Omental fat pad (tissue), 4 donors: ENCODE measurements at places on chromosomes 6 and 20. TPM values are rescaled to one million over a fixed set of nuclear protein-coding genes. Genes with fewer than 3 reads are reported as not detected.

Gene KCNQ2
- not detected for total RNA-seq

DNA sequence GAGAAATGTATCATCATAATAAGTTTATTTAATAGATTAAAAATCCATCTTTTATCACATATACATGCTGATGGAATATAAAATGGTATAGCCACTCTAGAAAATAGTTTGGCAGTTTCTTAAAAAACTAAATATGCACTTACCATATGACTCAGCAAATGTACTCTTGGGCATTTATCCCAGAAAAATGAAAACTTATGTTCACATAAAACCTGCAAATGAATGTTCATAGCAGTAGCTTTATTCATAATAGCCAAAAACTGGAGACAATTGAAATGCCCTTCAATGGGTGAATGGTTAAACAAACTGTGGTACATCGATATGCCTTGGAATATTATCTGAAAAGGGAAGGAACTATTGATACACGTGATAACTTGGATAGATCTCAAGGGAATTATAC lies 6.4 kb upstream of the NCOA7 start:
- DNase-seq, result no peak

- no peak for DNase-seq
Observed at GRCh38 chr6:74750826-74751225, 455.0 kb downstream of the COL12A1 start.

DNA sequence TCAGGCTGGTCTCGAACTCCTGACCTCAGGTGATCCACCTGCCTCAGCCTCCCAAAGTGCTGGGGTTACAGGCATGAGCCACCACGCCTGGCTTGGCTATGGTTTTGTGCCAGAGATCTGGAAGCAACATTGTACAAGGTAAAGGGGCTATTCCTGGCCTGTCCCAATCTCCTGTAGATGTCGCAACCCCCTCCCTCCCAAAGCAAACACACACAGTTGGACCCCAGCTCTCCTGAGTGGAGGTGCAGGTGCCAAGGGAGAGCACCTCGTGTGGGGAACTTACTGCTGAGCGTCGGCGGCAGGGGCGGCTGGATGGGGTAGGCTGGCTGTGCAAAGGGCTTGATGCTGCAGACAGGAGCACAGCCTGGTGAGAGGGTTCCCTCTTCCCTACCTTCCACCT lies 8.8 kb downstream of the RPL10A start:
- no peak for DNase-seq

GRCh38 chr6:125230674-125231073 lies 71.1 kb downstream of the HDDC2 start:
- no peak for DNase-seq

DNA sequence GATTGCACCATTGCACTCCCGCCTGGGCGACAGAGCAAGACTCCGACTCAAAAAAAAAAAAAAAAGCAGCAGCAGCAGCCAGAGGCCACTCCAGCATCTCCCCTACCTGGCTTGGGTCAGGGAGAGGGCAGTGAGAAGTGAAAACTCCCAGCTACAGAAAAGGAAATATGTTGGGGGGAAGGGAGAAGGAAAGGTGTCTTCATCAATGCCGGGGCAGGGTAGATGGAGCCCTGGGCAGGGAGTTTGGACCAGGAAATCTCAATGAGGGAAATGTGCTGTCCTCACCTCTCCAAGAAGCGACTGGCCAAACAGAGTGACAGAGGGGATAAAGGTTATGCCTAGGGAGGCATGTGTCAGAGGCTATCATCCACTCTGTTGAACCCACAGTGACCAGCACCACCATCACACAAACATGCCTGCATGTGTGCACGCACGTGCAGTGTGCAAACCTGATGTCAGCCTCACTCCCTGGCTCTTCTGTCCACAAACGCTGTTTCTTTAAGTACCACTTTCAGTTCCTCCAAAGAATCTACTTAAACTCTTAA lies 887 bp upstream of the AIF1 start:
- no peak for DNase-seq

GRCh38 chr6:46175446-46175845 lies 4.7 kb upstream of the ENPP5 start:
- no peak for DNase-seq

DNA sequence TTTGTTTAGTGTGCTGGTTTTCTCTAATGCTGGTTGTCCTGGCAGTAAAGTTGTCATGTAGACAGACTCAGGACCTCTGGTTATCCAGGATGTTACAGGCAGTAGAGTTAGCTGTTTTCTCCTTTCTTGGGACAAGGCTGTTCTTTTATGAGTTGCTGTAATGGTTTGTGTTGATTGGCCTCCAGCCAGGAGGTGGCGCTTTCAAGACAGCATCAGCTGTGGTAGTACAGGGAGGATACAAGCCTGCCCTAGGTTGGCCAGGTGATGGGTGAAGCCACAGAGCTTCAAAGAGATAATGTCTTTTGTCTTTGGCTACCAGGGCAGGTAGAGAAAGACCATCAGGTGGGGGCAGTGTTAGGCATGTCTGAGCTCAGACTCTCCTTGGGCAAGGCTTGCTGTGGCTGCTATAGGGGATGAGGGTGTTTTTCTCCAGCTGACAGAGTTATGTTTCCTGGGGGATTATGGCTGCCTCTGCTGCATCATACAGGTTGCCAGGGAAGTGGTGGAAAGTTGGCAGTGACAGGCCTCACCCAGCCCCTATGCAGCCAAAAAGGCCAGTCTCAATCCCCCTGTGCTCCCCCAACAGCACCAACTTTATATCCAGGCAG lies 127.2 kb upstream of the TAB2 start:
- no peak for DNase-seq

DNA sequence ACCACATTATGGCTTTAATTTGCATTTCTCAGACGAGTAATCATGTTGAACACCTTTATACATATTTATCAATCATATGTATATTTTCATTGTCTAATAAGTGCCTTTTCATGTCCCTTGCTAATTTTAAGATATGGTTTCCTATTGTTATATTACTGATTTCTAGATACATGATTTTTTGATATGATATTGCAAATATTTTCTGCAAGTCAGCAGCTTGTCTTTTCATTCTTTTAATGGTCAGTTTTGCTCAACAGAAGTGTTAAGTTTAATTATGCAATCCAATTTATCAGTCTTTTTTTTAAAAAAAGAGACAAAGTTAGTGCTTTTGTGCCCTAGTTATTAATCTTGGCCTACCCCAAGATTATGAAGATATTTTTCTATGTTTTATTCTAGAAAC lies 1377.8 kb upstream of the CITED2 start:
- no peak for DNase-seq

- no peak for DNase-seq
Observed at GRCh38 chr6:144922120-144922722, 637.1 kb downstream of the UTRN start.

Gene FILIP1
- total RNA-seq, result 5.1 TPM

Gene SYNGAP1
- total RNA-seq, result 8.8 TPM

GRCh38 chr6:110537208-110538123 lies 61.1 kb upstream of the SLC22A16 start:
- DNase-seq, result no peak

GRCh38 chr20:50248104-50248641 lies 57.5 kb downstream of the CEBPB start:
- DNase-seq, result no peak

Gene CASP8AP2
- total RNA-seq, result 8.6 TPM

- DNase-seq, result no peak
Observed at GRCh38 chr6:16136621-16137450, 8.0 kb downstream of the MYLIP start.

Gene JPH2
- 6.9 TPM for total RNA-seq

Gene MUCL3
- not detected for total RNA-seq

DNA sequence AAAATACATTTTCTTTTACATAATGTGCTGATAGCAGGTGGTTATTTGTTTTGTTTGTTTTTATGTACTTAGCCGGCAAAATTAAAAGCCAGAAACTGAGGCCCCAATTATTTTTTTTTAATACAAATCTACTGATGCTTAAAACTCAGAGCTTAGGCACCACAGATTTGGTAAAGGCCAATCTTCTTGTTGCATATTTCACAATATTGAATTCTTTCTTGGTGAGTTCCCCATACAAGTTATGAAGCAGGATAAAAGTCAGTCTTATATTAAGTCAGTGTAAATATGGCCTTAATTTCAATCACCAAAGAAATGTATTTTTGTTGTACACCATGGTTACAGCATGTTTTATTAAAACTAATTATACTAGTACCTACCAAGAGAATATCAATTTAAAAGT lies 16.3 kb upstream of the ZDHHC14 start:
- DNase-seq, result no peak

Gene C20orf144
- not detected for total RNA-seq

Gene TBX18
- total RNA-seq, result 3.8 TPM

GRCh38 chr6:52177961-52178360 lies 8.2 kb upstream of the IL17A start:
- no peak for DNase-seq

- DNase-seq, result no peak
Observed at GRCh38 chr20:23200914-23201313, 114.8 kb upstream of the CD93 start.

DNA sequence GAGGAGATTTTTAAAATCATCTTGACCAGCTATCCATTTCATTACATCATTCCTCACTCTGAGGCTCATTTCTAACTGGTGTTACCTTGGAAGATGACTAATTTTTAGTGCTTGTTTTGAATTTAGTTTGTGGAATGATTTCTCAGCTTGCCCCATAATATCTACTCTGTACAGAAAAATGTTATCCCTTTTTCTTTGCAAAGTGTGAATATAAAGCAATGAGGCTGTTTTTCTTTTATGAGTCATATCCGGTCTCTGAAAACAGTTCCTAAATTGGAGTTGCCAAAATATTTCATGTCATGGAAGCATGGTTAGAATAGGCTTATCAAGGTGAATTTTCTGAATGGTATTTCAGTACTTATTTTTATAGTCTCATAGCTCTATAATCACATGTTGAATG lies 43.8 kb downstream of the FUT9 start:
- no peak for DNase-seq

GRCh38 chr6:145138469-145139139 lies 596.7 kb downstream of the EPM2A start:
- DNase-seq, result no peak

Gene SMLR1
- total RNA-seq, result not detected

Gene FLRT3
- total RNA-seq, result 0.63 TPM

- no peak for DNase-seq
Observed at GRCh38 chr6:55886185-55886836, 10.9 kb upstream of the BMP5 start.

- no peak for DNase-seq
Observed at GRCh38 chr6:133408543-133408942, 167.4 kb downstream of the EYA4 start.

DNA sequence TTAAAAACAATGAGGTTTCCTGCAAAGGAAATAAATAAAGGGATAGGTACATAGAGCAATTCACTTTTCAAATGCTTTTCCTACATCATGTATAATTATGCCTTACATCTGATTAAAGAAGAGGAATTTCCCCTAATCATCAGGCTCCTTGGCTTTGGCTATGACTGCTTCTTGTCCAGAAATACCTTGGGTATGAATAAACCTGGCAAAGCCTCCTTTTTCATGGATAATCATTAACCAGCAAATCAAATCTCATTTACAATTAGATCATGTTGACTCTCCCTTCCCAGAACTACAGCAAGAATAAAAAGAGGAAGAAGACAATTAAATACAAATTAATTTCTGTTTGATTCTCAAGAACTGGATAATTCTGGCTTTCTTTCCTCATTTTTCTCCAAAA lies 58.0 kb upstream of the CD2AP start:
- no peak for DNase-seq

- DNase-seq, result no peak
Observed at GRCh38 chr20:31943052-31943471, 8.8 kb downstream of the PDRG1 start.

DNA sequence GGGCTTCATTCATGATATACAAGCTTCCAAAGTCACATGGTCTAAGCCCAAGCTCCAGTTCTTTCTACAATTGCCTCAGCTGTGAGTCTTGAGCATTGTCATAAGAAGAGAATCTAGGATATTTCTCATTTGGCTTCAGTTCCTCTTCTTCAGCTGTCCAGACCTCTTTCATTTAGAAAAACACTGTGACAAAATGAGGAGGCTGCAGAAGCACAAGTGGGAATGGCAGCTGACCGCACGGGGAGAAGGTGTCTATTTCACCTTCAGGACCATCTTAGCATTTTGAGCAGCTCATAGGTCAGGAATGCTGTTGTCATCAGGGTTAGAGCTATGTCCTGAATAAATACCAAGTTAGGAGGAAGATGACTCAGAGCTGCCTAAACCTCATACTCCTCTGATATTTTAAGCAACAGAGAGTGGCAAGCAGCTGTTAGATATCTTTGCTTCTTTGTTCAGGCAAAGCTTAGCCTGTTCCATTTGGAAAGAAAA lies 390.1 kb upstream of the CITED2 start:
- no peak for DNase-seq

Gene RIPOR2
- 15.7 TPM for total RNA-seq

DNA sequence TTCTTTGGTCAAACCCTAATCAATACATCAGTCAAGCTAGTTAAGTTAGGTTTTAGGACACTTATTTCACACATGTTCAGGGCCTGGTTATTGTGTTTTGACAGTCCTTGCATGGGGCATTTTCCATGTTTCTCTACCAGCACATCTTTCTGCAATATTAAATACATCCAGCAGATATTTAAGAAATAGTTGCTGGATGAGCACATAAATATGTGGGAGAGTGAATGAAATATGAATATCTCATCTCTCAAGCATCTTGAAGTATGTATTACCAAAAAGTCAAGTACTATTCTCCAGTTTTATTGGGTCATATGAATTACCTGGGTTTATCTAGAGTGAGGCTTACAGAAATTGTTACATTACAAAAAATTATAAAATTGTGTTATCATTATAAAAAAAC lies 621.9 kb upstream of the GJE1 start:
- no peak for DNase-seq

GRCh38 chr6:56318851-56319250 lies 71.5 kb upstream of the COL21A1 start:
- no peak for DNase-seq

GRCh38 chr6:28105245-28105639 lies 19.2 kb upstream of the ZSCAN16 start:
- no peak for DNase-seq

GRCh38 chr6:105819745-105820144 lies 266.4 kb upstream of the PRDM1 start:
- no peak for DNase-seq

- no peak for DNase-seq
Observed at GRCh38 chr6:74870403-74870802, 335.4 kb downstream of the COL12A1 start.

DNA sequence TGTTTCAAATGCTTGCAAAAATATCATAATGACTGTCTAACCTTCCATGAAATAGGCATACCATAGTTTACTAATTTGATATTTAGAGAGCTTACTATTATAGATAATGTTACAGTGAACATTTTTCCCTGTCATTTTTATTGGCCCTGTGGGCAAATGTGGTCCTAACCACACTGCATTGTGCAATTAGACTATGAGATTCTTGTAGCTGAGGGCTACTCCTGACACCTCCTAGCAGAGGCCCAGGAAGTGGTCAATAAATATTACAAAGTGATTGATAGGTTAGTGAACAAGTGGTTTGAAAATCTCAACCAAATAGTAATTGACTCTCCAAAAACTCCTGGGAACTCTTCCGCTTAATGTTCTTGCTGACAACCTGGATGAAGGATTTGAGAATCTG lies 160.5 kb upstream of the KCNG1 start:
- DNase-seq, result no peak
